ENCODE measurements at places on chromosomes 13 and 19. TPM values are rescaled to one million over a fixed set of nuclear protein-coding genes. Genes with fewer than 3 reads are reported as not detected.
A peak's percentile ranks its signal among the peaks of the same experiment; 100 is the strongest.

GRCh38 chr13:104008075-104008474 is 941.9 kb upstream of the SLC10A2 start:
- no peak for DNase-seq

- no peak for DNase-seq
These were observed 2.6 kb upstream of the SULT2B1 start for GRCh38 chr19:48549380-48549779.

DNA sequence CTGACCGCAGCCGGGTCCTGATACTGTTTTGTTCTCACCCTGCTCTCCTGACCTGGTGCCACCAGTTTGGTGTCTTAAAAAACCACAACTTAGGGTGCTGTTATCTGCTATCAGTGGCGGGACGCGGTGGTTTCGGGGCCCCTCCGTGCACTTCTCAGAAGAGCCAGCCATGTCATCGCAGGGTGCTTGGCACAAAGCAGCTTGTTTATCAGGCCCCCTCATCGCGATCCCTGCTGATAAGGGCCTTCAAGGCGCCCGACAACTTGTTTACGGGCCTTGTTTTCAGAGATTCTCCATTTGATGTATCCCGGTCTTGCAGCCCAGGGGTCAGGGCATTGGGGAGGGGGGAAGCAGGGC is 58.1 kb upstream of the KLF2 start:
- no peak for DNase-seq

DNA sequence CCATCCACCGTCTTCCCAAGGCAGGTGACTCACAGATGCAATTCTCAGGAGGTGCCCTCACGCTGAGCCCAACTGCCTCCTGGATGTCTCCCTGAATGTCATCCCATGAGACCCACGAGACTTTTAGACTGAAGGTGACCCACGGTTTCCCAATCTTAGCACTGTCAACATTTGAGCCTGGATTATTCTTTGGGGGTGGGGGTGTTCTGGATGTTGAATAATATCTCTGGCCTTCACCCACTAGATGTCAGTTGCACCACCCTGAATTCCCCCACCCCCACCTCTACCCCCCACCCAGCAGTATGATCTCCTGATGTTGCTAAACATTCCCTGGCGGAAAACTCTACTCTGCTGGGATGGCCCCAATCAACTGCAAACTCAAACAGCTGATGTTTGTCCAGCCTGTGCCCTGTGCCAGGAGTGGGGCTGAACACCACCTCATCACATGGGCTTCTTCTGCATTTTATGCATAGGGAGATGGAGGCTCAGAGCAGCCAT is 2.2 kb upstream of the CYP4F22 start:
- no peak for DNase-seq

Gene DKKL1
- not detected for polyA plus RNA-seq

Gene IPO5
- 20.7 TPM for polyA plus RNA-seq

Gene VSIG10L
- polyA plus RNA-seq = 0.62 TPM

GRCh38 chr13:110664041-110664440 is 41.9 kb downstream of the CARS2 start:
- DNase-seq = peak; percentile 68

DNA sequence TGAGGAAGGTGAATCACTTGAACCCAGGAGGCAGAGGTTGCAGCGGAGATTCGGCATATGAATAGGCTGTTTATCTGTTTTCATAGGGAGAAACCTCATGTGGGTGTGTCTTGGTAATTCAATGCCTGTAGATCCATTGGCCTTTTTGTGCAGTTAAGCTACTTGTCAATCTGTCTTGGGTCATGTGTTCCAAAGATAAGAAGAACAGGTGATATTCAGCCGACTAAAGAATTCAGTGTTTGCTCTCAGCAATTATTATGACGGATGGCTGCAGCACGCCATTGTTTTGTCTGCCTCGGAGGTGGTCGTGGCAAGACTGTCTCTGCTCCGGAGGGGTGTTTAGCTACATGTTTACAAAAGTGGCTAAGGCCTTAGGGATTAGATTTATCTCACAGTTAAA is 573.0 kb upstream of the PCDH9 start:
- no peak for DNase-seq

Gene TMEM38A
- polyA plus RNA-seq = 21.6 TPM

DNA sequence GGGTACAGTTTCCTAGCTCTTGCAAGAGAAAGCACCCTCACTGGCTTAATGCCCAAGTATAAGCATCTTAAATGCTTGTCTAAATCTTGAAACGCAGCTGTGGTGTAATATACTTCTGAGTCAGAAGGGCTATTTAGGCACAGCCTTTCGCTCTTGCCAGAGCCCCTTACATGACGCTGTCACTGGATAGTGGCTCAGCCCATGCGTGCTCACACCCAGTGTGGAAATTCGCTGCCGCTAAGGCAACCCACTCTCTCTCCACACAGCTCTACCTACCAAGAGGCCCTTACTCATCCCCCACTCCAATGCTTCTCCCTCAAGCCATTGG is 24.0 kb downstream of the UQCRFS1 start:
- DNase-seq = no peak

DNA sequence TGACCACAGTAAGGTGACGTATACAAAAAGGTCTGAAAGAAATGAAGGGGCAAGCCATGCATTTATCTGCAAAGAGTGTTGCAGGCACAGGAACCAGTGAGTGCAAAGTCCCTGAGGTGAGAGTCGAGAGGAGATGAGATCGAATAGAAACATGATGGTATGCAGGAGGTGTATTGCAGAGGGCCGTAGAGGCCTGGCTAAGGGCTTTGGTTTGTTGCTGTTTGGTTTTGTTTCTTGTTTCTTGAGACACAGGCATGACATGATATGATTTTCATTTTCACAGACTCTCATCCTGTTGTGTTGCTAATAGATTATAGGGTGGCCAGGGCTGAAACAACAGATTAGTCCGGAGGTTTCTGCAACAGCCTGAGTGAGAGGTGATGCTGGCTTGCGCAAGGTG is 80.4 kb downstream of the HSPH1 start:
- no peak for DNase-seq

- DNase-seq = no peak
These were observed 15.1 kb downstream of the BRCA2 start for GRCh38 chr13:32330441-32330840.

Data from CD14-positive monocyte (primary cell).